ENCODE measurements at places on chromosomes 7 and 10. TPM values are rescaled to one million over a fixed set of nuclear protein-coding genes. Genes with fewer than 3 reads are reported as not detected.

DNA sequence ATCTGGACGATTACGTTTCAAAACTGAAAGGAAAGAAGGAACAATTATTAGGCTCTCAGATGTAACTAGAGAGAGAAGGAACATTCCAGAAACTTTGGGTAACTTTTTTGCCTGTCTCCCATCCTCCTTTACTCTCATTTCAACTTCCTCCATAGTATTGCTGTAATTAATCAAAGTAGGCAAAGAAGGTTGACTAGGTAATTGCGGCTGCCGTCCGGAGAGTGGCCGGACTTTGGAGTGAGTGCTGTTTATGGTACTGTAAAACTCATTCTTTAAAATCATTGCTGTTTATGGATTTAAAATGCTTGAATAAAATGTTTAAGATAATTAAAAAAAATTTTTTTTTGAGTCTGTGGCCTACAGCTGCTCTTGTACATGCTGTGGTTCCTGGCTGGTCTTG is 56.4 kb downstream of the RBM33 start:
- no peak for DNase-seq

DNA sequence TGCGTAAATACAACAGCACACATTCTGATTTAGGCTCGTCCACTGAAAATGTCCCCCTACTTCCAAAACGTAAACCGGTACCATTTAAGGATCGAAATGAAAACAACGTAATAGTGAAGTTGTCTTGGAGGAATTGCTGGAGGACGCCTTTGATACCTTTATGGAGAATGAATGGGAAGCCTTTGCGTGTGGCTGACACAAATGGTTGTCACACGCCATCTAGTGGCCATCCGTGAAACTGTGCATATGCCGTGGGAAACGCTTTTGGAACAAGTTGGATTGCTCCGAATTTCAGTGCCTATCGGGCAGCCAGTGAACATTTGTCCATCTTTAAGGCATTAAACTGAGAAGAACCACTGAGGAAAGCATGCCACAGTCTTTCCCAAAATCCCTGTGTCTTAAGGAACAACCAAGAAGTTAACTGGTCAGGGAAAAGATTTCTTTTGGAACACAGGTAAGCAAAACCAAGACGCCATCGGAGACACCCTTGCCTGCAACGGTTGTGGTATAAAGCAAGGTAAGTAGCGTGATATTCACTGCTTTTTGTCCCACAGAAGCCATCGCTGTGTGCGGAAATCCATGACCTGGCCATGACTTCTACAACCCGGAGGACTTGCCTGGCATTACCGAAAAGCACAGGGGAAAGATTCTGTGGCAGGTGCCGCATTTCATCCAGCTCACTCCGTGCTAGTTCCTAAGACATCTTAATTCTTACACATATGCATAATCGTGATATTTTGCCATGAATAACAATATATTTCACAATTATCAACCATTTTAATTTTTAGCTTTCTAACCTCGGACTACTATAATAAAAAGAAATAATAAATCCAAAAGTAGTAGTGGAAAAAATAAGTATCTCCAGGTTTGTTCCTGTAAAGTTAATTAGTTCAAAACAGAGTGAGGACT is 100.6 kb downstream of the FAM204A start:
- peak; percentile 65 for DNase-seq

DNA sequence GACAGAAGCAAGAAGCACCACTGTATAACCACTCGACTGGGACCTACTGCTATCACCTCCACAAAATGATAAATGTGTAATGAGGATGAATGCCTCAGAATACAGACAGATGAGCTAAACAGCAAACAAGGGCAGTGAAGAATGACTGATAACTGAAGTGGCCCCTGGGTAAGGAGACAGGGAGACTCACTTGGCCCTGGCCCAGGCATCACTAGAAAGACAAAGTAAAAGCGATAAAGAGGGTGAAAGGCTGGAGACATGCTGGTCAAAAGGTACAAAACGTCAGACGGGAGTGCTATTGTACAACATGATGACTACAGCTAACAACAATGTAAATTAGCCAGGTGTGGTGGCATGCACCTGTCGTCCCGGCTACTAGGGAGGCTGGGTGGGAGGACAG is 27.8 kb upstream of the APBB1IP start:
- no peak for DNase-seq

- no peak for DNase-seq
Observed at GRCh38 chr7:130703851-130704250, 17.5 kb upstream of the TSGA13 start.

- DNase-seq = no peak
Observed at GRCh38 chr10:62779487-62780248, 24.9 kb upstream of the ADO start.

DNA sequence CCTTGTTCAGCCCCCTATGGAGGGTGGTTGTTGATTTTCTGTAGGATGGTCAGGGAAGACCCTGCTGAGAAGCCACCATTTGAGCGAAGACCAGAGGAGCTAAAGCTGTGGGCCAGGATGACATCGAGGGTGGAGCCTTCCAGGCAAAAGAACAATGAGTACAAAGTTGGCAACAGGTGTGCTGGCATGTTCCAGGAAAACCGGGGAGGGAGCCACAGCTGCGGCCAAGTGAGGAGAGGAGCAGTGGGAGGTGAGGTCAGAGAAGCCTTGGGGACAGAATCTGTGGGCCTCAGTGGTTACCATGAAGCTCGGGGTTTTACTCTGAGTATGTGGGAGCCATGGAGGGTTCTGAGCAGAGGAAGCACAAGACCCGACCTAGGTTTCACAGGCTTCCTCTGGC is 75.6 kb upstream of the ZNF479 start:
- DNase-seq = no peak

DNA sequence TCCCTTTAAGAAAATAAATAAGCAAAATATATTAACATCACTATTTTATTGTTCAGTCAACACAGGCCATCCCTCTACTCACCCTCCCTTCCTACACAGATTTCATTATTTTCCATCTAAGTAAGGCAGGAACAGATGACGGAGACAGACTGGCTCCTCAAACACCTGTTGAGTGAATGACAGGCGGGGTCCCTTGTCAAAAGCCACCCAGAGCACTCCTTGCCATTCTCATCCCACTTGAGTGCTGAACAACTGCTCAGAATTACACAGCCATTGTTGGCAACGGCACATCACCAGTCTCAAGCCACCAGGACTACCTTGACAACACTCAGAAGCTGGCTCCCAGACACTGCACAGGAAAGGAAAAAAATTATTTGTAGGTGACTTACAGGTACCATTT is 3.3 kb downstream of the GRB10 start:
- no peak for DNase-seq

DNA sequence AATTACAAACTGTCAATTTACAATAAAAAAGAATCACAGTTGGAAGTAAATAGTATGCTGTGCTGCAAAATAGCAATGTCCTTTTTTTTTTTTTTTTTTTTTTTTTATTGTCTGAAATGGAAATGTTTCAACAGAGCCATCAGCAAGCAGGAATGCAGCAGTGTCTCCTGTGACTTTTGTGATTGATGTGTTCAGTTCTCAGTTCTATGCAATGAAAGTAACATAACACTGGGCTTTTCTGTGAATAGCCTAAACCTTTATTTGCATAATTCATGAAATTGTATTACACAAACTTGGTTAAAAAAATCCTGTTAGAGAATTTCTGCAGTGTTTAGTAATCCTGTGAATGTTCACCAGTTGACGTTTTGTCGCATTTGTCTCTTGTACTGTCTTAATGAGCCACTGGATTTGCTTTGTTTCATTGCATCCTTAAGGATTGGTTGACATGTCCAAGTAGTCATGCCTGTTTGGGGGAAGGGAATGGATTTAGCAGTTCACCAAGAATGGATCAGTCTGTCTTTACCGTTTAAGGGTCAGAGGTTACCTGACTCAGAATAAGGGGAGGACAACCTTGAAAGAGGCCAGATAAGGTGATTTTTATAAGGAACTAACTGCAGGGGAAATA is 192.7 kb downstream of the MLLT10 start:
- DNase-seq = no peak

DNA sequence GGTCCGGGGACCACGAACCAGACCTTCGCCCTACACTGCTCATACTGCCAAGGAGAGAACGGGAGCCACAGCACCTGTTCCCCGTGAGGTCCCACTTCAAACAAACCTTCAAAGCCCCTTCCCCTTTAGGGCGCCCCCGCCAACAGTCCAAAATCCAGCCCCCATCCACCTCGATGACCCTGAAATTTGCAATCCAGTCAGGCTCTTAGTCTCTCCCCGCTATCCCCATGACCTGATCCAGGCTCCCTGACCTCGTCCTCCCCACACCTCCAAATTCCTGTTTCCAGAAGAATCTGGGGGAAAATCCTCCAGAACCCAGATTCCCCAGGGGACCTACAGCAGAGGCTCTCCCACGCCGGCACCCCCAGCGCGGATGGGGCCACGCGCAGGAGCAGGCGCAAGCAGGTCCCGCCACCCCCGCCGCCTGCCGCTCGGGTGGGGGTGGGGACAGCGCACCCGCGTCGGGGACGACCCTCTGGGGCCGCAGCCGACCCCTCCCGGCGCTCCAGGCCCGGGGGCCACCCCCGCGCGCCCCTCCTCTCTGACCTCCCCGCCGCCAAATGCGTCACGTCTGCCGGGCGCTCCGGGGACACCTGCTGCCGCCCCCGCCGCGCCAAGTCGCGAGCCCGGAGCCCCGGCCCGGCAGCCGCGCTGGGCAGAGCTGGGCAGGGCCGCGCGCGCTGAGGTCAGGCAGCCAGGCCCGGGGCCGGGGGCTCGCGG is 753 bp downstream of the CAMK2B start:
- no peak for DNase-seq

DNA sequence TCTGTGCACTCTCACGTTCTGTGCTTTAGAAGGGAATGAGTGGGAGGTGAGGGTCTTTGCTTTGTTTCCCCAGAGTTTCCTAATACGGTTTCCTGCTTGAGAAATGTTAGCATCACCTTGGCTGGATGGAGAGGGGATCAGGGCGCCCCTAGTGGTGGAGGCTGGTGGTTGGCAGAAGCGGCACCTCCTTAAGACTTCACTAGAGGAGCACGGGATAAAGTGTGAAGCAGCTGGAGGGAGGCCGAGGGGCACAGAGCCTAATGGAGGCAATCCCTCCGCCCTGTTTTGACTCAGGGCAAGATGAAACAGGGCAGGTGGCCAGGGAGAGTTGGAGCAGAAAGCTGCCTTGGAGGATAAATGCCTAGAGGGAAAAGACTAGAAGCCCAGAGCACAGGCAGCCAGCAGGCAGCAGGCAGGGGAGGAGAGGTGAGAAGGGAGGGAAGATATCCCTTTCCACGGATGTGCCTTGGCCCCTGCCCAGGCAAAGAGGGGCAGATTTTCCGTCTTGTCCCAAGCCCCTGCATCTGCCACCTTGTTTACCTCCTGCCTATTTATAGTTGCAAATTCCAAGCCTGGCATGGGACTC is 56.0 kb upstream of the BTRC start:
- peak; percentile 5 for DNase-seq

DNA sequence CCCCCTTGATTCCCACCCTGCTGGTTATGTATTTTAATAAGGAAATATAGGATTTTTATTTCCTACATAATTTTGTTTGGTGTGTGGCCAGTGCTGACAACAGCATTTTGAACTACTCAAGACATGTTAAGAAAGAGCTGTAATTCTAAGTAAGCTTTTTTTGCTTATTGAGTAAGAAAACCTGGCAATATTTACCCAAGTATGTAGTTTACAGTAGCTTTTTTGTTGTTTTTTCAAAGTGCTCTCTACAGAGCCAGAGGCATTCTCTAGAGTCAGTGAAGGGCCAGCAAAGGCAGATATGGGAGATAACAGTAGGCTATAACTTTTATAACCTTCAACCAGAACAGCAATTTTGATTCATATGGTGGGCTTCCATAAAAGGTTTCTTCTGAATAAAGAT is 63.2 kb upstream of the TMEM168 start:
- DNase-seq = no peak

GRCh38 chr7:93551063-93551895 is 23.2 kb downstream of the CALCR start:
- peak; percentile 45 for DNase-seq

DNA sequence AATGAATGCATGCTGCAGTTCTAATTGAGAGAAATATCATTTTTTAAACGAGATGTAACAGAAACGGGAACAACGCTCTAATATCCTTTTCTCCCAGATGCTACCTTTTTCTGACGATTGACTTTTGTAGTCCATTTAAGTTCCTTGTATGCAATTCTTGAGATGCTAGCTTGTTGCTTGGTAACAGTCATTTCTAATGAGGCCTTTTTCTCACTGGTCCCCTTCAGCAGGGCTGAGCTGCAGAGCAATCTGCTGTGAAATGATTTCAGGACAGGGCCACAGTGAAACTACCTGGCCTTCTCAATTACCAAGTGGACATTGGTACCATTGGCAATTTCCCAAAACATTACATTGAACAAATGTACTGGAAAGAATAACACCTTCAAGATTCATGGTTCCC is 26.2 kb upstream of the FOXK1 start:
- DNase-seq = no peak

- DNase-seq = peak; percentile 18
Observed at GRCh38 chr7:46576950-46577349, 655.9 kb upstream of the IGFBP3 start.

- DNase-seq = no peak
Observed at GRCh38 chr7:136654406-136654805, 214.0 kb upstream of the CHRM2 start.

DNA sequence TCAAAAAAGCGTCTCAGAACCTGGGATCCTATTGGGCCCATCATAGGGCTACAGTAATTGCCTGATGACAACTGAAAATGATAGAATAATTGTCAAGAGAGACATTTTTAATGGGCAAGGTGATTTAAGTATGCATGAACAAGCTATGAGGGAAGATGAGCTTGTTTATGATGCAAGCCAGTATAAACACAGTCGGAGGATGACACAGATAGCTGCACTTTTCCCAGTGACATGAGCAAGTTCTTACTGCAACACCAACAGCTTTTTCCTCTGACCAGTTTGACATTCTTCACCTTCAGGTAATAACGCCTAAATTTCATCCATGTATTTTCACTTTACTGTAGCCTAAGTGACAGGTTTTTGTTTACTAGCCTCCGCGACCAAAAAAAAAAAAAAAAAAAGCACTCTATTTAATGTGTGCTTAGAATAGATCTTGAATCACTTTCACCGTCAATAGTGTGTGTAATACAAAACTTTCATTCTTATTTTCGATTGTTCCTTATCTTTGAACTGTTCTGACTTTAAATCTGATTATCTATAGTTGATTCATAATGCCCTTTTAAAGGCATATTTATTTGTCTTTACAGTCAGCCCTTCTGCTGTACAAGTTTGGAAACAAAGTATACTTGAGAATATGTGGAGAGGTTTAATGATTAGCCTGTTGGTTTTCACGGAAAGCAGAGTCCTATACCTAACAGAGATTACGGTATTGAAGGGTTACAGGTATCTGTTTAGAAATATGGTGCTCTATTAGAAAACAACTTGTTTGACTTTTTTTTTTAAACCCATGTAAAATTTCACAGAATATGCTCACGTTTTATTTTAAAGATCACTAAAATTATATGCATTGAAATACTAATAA is 1.7 kb downstream of the FOXP2 start:
- DNase-seq = no peak

Gene IFIT2
- 10.0 TPM for total RNA-seq

Gene PRKG1
- total RNA-seq = 10.1 TPM

Gene OPN1SW
- total RNA-seq = not detected

Gene PRSS37
- total RNA-seq = not detected

Gene MSS51
- 0.36 TPM for total RNA-seq

Gene R3HCC1L
- 7.8 TPM for total RNA-seq

Gene GARIN1A
- 0.94 TPM for total RNA-seq

Gene VWA2
- total RNA-seq = not detected

Gene CYP2C9
- total RNA-seq = not detected

Gene PNLIPRP2
- total RNA-seq = not detected

Gene PDK4
- total RNA-seq = not detected

All from HFFc6 (cell line).